ENCODE measurements at places on chromosomes 11 and 22.
A peak's percentile ranks its signal among the peaks of the same experiment; 100 is the strongest.

GRCh38 chr22:19109198-19110063, 12.8 kb downstream of the DGCR2 start:
- peak; percentile 21 for DNase-seq

GRCh38 chr11:36228689-36229088, 60.5 kb downstream of the COMMD9 start:
- no peak for DNase-seq

GRCh38 chr11:123653827-123654565, 428 bp downstream of the SCN3B start:
- no peak for DNase-seq

GRCh38 chr11:104531075-104531474, 367.1 kb upstream of the PDGFD start:
- no peak for DNase-seq

- no peak for DNase-seq
Measured at GRCh38 chr22:28812516-28812915, 12.1 kb upstream of the XBP1 start.

- DNase-seq, result no peak
Measured at GRCh38 chr22:43992331-43992821, 31.7 kb upstream of the PARVB start.

DNA sequence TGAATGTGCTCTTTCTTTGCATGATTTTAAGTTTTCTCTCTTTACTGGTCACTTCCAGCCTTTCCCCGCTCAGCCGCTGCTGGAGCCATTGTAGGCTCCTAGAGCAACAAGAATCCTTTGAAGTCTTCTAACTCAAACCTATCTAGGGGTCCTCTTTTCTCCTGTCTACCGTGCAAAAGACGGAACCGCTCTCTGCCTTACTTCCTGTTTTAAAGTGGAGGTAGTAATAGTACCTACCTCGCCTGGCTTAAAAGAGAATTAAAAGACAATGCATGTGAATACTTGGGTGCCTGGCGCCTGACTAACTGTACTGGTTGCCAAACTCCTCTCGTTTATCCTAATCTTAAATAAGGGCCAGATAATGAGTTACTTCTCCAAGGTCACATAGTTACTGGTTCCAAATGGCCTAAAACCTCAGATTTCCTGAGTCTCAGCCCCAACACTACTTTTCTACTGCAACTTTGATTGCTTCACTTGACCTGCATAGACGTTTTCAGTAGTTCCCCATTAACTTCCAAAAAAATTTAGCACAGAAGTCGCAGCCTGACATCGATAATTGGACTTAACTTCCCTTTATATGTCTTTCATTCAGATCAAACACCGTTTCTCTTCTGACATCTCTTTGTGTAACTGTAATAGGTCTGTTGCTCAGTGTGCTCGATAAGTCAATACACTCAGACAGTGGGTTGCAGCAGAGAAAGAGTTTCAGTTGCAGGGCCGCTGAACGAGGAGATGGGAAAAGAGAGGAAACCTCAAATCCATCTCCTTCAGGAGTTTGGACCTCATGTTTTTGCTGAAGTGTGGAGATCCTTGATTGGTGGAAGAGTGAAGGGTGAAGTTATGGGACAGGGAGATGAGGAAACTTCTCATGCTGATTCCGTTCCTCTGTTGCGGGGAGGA, 891 bp downstream of the SAMM50 start:
- no peak for DNase-seq

GRCh38 chr22:19750507-19751490, 9.8 kb upstream of the TBX1 start:
- no peak for DNase-seq

DNA sequence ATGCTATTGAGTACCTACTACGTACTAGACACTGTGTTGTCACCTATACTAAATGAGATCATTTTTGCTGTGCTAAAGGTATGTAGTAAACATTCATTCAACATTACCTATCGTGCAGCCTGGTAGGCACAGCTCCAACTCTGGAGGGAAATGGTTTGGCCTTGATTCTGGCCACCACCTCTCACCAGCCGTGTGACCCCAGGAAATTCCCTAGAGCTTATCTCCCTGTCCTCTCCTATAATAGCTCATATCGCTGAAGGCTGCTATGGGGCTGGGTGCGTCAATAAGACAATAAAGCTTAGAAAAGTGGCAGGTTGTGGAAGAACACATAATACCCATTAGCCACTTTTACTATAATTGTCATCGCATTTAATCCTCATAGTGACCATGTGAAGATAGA, 107.5 kb downstream of the MYO18B start:
- DNase-seq, result no peak

Data from T-helper 17 cell (primary cell).